ENCODE measurements at places on chromosomes 13 and 19.
A peak's percentile ranks its signal among the peaks of the same experiment; 100 is the strongest.

GRCh38 chr13:77692746-77693448 lies 4.6 kb upstream of the SLAIN1 start:
- DNase-seq: no peak

DNA sequence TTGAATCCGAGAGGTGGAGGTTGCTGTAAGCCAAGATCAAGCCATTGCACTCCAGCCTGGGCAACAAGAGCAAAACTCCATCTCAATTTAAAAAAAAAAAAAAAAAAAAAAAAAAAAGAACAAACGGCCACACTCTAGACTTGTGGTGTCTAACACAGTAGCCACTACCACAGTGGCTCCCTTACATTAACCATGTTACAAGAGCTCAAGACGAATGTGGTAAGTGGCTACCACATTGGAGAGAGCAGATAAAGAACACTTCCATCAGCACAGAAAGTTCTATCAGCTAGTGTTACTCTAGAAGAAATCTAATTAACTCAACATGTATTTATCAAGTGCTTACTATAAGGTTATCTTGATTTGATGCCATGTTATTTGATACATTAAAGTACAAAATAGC lies 11.5 kb downstream of the XPO4 start:
- DNase-seq: no peak

DNA sequence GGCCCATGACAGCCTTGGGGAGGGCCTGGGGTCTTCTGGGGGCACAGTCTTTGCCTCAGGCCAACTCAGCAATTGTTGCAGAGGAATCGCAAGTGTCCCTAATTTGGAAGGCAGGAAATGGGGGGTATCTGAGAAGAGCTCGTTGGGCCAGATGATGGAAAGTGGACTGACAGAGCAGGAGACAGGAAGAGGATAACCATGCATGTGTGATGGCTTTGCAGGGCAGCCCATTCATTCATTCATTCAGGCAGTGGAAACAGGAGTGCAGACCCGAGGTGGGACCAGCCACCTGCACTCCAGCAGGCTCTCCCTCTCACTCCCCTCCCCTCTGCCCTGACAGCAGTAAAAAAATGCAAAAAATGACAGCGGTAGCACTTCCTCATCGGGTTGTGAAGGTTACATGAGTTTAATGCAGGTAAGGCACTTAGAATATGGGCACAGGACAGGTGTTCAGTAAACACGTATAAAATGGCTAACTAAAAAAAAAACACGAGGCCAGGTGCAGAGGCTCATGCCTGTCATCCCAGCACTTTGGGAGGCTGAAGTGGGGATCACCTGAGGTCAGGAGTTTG lies 5.0 kb upstream of the TMEM147 start:
- DNase-seq: no peak

GRCh38 chr13:51435002-51435578 lies 17.7 kb downstream of the INTS6 start:
- DNase-seq: no peak

DNA sequence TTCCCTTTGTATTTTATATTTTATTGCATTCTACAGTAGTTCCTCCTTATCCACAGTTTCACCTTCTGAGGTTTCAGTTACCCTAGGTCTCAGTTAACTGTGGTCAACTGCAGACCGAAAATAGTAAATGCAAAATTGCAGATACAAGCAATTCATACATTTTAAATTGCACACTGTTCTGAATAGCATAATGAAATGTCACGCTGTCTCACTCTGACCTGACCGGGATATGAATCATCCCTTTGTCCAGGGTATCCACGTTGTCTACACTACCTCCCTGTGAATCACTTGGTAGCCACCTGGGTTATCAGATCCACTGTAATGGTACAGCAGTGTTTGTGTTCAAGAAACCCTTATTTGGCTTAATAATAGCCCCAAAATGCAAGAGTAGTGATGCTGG lies 325.0 kb downstream of the DNAJC15 start:
- no peak for DNase-seq

GRCh38 chr19:56080669-56081401 lies 40.3 kb downstream of the ZNF787 start:
- DNase-seq: peak; percentile 88

DNA sequence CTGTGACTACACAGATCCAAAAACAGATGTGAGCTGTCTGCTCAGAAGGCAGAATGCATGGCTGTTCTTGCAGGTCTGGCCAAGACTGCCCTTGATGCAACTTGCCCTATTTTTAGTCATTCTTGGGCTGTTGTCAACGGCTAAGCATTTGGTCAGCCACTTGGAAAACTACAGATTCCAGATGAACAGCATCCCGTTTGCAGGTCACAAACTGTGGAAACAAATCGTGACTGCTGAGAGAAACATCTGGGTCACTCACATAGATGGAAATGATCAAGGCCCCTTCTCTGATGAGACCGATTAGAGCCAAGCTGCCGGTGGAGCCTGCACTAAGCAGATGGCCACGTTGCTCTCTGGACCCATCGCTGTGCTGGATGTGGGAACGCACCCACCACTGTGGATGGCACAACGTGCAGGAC lies 15.4 kb upstream of the METTL21C start:
- DNase-seq: no peak

DNA sequence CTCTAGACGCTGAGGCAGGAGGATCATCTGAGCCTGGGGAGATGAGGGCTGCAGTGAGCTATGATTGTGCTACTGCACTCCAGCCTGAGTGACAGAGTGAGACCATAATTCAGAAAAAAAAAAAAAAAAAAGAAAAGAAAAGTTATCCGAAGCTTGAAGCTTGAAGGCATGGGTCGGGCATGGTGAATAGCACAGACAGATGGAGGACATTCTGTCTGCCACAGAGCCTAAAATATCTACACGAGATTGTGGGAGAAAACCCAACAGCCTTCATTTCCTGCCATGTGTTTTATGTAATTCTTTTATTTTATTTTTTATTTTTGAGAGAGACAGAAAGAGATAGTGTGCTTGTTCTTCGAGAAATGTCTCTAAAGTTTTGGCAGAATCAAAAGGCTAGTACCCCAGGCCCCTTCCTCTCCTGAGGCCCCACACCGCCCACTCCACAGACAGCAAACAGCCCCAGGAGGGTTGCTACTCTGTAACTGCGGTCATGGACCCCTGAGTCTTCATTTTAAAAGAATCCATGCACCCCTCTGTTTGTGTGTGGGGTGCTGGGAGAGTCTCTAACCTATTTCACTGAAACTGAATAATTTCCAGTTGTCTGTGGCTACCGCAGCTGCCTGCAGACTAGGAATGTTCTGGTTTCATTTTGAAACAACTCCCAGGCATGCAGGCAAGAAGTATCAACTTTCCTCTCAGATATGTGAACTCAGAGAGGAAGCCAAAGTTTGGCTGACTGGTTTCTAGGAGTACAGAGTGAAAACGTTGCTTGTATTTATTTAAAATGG lies 38.4 kb upstream of the RCBTB2 start:
- DNase-seq: no peak

- DNase-seq: no peak
Measured at GRCh38 chr13:69319656-69320055, 788.0 kb upstream of the ATXN8OS start.

DNA sequence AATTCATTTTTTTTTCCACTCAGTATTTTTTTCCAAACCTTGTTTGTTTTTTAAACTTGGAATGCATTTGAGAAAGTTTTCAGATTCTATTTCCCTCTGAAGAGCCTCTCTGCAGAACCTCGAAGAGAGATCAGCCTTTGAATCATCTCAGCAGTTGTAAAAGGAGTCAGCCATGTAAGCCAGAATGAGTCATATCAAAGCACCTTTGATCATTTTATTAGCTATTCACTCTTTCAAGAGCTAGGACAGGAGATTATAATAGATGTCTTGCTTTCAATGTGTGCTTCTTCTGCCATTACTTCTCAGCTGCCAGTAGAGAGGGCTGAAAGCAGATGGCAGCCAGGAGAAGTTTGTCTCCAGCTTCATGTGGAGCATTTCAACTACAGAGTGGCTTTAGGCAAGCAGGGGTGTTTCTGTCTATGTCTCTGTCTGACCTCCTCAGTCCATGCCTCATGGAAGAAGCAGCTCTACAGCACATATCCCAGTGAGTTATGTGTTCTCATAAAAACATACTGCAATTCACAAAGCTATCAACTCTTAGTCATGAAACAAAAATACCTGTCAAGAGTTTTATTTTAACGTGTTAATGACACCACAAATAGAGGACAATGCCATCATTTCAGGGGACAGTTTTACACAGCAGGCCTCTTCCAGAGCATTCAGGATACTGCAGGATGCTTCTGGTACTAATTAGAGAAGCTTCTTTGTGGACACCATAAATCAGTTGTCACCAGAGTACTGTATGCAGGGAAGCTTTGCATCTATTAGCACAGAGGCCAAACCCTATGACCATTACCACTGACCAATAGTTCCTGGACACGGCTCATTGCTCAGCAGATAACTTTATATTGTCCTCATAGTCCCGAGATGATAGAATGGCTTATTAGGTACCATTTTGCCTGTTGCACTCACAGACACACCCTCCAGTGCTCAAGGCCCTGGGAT lies 94.3 kb downstream of the NHLRC3 start:
- DNase-seq: no peak

- DNase-seq: no peak
Measured at GRCh38 chr13:77386880-77387606, 60.1 kb upstream of the MYCBP2 start.

DNA sequence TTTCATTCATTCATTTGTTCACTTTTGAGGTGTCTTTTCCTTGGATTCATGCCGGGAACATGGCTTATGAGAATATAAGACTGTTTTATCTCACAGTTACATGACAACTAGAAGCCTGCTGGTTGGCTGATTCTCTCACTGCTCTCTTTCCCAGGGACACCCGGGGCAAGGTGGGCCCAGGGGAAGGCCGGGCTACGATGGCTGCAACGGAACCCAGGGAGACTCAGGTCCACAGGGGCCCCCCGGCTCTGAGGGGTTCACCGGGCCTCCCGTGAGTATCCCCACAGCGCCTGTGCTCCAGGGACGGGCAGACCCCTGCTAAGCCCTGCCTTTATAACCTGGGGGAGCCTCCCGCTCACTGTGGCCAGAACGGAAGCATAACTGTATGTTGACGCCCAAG lies 121.2 kb downstream of the COL4A2 start:
- no peak for DNase-seq

DNA sequence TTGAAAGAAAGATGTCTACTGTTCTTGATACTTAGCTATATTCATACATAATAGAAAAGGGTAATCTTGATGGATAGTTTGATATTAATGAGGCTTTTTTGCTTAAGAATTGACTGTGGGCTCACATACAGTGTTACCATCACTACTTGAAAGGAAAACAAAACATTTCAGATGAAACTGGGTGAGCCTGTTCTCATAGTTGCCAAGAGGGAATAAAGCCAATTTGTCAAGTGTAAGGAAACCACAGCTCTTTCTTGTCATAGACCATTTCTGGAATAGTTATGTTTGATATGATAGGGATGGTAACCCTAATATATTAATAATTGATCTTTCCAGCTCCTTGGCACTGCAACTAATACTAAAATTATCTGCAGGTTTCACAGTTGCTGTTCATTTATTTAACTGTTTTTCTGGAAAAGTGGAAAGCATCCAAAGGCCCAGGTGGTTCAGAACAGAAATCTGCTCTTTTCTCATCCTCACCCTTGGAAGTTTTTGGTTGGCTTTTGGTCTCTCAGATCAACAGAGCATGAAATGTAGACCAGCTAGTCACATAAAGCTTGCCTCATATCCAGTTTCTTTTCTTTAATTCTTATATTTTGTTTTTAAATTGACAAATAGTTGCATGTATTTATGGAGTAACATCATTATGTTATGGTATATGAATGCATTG lies 43.2 kb downstream of the ARHGEF7 start:
- DNase-seq: no peak

DNA sequence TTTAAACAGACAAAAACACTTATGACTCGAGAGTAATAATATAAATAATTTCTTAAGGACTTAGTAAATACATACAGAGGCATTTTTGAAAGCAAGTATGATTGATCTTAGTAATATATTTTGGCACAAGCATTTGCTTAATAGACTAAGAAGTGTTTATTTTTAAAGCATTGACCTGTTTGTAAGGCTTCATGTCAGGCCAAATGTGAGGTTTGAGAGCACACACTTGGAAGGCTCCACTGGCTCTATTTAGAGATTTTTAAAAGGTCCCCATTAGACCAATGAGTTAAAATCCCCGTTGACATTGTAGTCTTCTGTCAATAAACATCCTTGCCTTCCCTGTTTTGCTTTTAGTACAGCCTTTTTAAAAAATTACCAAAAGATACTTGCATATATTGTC lies 50.4 kb downstream of the ATP8A2 start:
- DNase-seq: no peak

Measured in H9 (cell line).